Small intestine (tissue), 16 donors: ENCODE measurements at places on chromosomes 3 and 15.

- peak; percentile 85 for DNase-seq
Measured at GRCh38 chr15:70096215-70097062, 1.3 kb downstream of the TLE3 start.

GRCh38 chr15:83871808-83872559 lies 218.1 kb downstream of the ADAMTSL3 start:
- DNase-seq: no peak

- no peak for DNase-seq
Measured at GRCh38 chr3:138257986-138258385, 70.9 kb downstream of the ARMC8 start.

DNA sequence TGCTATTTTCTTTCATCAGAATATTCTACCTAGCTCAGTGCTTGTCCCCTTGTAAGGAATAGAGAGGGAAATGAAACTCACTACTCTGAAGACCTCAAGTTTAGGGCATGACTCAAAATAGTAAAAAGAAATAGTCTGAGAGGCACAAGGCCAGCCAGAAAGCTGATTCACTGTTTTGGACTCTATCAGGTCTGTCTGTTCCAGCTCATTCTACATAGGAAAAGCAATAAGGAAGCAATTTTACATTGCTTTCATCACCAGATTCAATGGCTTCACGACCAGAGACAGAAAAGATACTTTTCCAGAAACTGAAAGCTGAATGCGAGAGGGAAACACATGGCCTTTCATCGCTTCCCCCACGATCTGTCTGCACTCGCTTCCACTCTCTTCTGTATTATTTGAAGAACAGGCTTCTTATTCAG lies 276.0 kb downstream of the GBE1 start:
- peak; percentile 27 for DNase-seq

- DNase-seq: peak; percentile 3
Measured at GRCh38 chr3:143302638-143303171, 183.1 kb downstream of the CHST2 start.
